Activated B cell treated with CpG ODN at 0.5 μM for 24 hours (primary cell): ENCODE measurements at places on chromosomes 4 and X.

DNA sequence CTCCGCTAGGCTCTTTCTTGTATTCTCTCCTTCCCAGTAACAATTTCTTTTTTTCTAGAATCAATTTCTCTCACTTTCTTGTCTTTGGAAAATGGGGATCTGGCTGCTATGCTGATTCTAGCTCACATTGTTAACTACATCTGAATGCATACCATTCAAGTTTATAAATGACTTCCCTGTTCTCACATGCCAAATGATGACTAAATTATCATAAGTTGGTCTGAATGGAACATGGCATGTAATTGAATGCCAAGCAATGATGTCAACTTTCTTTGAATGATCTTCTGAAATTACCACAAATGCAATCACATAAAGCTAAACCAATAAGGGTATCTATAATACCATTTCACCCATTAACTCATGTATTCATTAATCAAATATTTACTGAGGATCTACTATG, 2.7 kb upstream of the ITM2A start:
- DNase-seq: no peak

DNA sequence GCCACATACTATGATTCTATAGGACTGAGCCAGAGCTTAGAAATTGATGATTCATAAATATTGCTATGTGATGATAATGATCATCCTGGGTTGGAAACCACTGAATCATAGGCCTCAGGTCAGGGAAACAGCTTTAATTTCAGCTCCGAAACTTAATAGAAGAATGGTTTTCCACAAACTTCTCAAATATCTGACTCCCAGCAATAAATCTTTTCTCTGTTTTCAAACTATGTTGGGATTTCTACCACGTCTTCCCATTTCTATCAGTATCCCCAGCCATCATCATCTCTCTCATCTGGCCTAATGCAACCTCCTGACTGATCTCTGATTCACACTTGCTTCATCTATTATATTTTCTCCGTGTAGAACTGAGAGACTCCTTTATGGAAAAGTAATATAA, 521.8 kb upstream of the AGA start:
- DNase-seq: no peak

GRCh38 chrX:13198056-13198761, 121.6 kb downstream of the ATXN3L start:
- DNase-seq: no peak

- no peak for DNase-seq
These were observed 146.5 kb upstream of the MSX1 start for GRCh38 chr4:4712800-4713528.

DNA sequence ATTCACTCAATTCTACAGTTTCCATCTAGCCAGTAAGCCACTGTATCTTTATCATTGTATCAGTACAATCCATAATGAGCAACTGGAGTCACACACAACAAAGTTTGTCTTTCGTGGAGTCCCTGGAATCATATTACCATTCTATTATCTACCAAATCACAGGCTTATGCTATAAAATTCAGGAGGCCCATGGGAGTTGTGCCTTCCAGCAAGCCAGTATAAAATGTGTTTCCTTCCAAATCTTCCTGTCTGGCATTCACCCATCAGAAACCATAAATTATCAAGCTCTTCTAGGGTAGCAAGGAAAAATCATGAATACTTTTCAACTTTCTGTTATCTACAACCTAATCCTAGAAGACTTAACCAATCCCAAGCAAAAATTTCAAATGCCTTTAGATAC, 1383.3 kb upstream of the PCDH7 start:
- no peak for DNase-seq

DNA sequence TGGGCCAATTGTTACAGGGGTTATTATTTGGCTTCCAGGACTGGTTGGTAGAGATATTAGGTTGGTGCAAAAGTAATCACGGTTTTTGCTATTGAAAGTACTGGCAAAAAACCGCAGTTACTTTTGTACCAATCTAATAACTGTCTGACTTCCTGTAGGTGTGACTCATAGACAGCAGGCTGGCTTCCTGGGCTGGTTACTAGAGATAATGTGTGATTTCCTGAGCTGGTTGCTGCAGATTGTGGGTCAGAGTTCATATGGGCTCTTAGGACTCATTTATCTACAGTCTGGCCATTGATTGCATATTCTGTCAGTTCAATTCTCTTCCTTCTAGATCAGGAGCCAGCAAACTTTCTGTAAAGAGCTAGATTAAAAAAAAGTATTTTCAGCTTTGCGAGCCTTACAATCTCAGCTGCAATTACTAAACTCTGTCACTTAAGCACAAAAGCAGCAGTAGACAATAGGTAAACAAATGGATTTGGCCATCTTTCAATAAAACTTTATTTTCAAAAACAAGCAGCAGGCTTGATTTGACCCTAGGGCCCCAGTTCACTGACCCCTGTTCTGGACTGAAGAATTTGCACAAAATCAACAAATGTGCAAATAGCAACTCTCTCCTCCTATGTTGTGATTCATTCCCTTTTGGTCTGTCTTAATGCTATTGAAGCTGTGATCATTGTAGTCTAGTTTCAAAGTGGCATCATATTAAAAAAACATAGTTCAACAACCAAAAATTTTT, 50.8 kb upstream of the BOD1L1 start:
- DNase-seq: no peak
